ENCODE measurements at places on chromosomes 2 and 18. TPM values are rescaled to one million over a fixed set of nuclear protein-coding genes. Genes with fewer than 3 reads are reported as not detected.

LYG2 gene
- not detected for total RNA-seq

DNA sequence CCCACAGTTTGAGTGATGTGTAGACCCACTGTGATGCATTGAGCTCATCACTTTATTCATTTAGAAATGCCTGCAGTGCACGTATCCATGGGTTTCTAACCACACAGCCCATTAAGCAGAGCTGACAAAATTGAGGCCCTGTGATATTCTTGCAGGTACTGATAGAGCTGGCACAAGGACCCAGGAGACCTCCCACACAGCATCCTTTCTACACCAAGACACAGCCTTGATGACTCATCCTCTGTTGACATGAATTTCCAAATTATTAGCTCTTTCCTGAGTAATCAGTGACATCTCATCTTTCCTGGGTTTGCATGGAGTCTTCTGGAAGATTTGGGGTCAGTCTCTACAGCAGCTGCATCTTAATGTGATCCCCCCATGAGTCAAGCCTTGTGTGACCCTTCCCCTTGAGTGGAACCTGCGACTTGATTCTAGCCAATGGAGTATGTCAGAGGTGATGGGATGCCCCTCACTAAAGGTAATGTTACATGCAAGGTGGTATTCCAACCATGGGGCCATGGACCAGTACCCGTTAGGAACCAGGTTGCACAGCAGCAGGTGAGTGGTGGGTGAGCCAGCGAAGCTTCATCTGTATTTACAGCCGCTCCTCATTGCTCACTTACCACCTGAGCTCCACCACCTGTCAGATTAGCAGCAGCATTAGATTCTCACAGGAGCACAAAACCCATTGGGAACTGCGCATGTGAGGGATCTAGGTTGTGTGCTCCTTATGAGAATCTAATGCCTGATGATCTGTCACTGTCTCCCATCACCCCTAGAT, 181.1 kb upstream of the ARL4C start:
- H3K4me3 ChIP-seq = no peak overlapping the region
- no peak overlapping the region for H3K27ac ChIP-seq
- no peaks in the 10 kb centered on the region for H3K27me3 ChIP-seq
- no peak for DNase-seq
- H3K4me1 ChIP-seq = no peaks in the 10 kb centered on the region

- no peaks in the 10 kb centered on the region for H3K36me3 ChIP-seq
- no peak overlapping the region for H3K4me3 ChIP-seq
- no peak for DNase-seq
- peak overlapping the region; percentile 84 for H3K27ac ChIP-seq
- H3K4me1 ChIP-seq = peaks cover 6% of the 10 kb centered on the region
Measured at GRCh38 chr2:167140330-167140729, 252.1 kb downstream of the XIRP2 start.

GRCh38 chr18:46174342-46175041, 70.3 kb downstream of the HAUS1 start:
- peak overlapping the region; percentile 99 for H3K27ac ChIP-seq
- H3K4me3 ChIP-seq = peak overlapping the region; percentile 100
- peak; percentile 33 for DNase-seq
- H3K27me3 ChIP-seq = no peaks in the 10 kb centered on the region
- H3K4me1 ChIP-seq = peaks cover 4% of the 10 kb centered on the region

EPHA4 gene
- total RNA-seq = 28.8 TPM

DNA sequence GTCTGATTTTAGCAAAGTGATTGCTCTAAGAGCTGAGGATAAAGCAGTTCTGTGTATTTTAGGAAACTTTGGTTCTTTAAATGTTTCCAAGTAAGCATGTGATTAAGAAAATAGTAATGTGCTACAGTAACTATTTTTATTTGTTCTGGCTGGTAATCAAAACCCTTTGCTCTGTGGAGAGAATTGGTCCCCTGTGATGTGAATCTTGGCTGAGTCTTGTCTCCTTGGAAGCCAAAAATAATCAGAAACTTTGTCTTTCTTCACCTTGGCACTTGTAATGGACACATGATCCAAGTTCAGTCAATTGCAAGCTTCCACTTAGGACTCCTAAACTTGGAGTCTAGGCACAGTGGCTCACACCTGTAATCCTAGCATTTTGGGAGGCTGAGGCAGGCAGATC, 422.7 kb upstream of the CDH20 start:
- H3K4me3 ChIP-seq = no peak overlapping the region
- no peak for DNase-seq
- no peaks in the 10 kb centered on the region for H3K4me1 ChIP-seq
- no peak overlapping the region for H3K27ac ChIP-seq
- no peaks in the 10 kb centered on the region for H3K36me3 ChIP-seq

DNA sequence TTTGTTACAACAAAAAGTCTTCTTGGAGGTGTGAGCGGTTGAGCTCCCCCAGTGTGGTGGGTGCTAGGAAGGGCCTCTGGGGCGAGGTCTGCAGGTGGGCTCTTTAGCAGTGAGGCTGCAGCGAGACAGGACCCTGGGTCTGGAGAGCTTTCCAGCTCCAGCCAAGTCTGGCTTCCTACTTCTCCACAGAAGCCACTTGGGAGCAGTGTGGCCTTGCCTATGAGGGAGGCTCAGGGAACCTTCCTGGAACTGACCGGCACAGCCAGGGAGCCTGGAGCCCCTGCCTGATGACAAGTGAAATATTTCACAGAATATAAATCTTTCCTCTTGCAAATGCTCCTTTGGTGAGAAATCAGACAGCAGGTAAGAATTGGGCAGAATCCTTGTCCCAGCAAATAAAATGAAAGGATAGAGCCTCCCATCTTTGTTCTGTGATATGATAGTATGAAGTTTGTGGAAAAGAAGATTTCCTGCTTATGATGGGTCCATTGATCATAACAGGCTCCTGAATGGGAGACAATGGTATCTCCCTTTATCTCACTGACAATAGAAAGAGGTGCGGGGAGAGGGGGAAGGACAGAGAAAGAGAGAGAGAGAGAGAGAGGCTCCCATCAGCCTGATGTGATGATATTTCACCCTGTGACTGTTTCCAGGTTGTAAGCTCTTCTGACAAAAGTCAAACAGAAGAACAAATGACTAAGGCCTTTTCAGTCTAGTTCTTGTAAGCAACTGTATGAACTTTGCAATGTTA, 289.8 kb upstream of the SPRED2 start:
- no peak overlapping the region for H3K4me3 ChIP-seq
- peak; percentile 83 for DNase-seq
- H3K36me3 ChIP-seq = no peaks in the 10 kb centered on the region
- H3K4me1 ChIP-seq = peaks cover 9% of the 10 kb centered on the region
- H3K27ac ChIP-seq = no peak overlapping the region
- H3K27me3 ChIP-seq = peaks cover 4% of the 10 kb centered on the region

- H3K27me3 ChIP-seq = no peaks in the 10 kb centered on the region
- DNase-seq = no peak
- H3K27ac ChIP-seq = no peak overlapping the region
- no peak overlapping the region for H3K4me3 ChIP-seq
- no peaks in the 10 kb centered on the region for H3K36me3 ChIP-seq
Measured at GRCh38 chr2:236551471-236552211, 18.0 kb upstream of the ACKR3 start.

ACMSD gene
- 0.12 TPM for total RNA-seq

MDH1B gene
- total RNA-seq = 15.0 TPM

DNA sequence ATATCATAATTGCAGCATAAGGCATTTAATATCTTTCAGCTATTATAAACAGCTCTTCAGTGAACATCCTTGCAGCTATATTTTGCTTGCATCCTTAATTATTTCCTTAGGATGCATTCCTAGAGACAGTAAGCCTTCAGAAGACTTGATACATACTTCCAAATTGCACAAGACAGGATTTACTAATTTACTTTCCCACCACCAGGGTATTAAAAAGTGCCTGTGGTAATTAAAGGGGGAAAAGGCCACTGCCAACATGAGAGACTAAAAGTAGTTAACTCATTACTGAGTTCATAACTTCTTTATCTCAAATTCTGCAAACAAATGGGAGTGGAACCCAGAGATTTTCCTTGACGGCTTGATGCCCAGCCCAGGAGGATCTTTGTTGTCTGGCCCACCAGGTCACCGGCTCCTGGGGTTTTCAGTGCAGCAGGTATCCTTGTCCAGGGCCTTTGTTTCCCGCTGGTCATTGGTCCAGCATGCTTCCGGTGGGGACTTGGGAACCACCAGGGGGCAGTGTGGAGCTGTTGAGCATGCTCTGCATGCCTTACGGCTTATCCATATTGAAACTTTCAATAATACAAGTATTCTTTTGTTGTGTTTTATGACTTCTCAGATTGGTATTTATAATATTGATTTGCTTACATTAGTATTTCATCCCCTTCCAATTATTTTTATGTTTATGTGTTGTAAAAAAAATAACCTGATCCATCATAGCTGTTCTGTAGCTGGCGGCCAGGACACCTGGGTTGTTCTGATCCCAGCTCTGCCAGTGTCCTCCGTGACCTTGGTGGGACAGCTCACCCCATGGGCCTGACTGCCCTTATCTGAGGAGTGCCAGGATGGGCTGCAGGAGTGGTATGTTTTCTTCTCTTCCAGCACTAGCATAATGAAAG, 61.4 kb downstream of the TGOLN2 start:
- no peak overlapping the region for H3K27ac ChIP-seq
- no peaks in the 10 kb centered on the region for H3K27me3 ChIP-seq
- peaks cover 3% of the 10 kb centered on the region for H3K36me3 ChIP-seq
- H3K4me3 ChIP-seq = no peak overlapping the region
- peak; percentile 57 for DNase-seq

- no peaks in the 10 kb centered on the region for H3K36me3 ChIP-seq
- DNase-seq = no peak
- no peak overlapping the region for H3K27ac ChIP-seq
- no peak overlapping the region for H3K4me3 ChIP-seq
- H3K27me3 ChIP-seq = no peaks in the 10 kb centered on the region
- H3K4me1 ChIP-seq = no peaks in the 10 kb centered on the region
Measured at GRCh38 chr2:221553333-221553732, 18.8 kb downstream of the EPHA4 start.

DNA sequence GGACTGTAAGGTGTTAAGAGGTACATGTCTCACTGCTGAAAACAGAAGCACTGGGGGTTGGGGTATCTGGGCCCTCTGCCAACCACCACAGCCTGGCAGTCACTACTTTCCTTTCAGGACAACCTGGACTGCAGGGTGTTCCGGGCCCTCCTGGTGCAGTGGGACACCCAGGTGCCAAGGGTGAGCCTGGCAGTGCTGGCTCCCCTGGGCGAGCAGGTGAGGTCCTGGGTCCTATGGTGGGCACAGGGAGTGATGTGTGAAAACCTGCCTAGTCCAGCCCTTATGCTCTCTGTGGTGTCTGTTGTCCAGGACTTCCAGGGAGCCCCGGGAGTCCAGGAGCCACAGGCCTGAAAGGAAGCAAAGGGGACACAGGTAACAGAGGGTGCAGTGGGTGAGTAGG, 40.0 kb downstream of the MARCO start:
- DNase-seq = no peak
- no peak overlapping the region for H3K27ac ChIP-seq
- H3K27me3 ChIP-seq = no peaks in the 10 kb centered on the region
- no peaks in the 10 kb centered on the region for H3K36me3 ChIP-seq

CFAP65 gene
- total RNA-seq = 16.5 TPM

MROH2A gene
- 0.80 TPM for total RNA-seq

CRYGD gene
- total RNA-seq = not detected

SP5 gene
- total RNA-seq = 5.2 TPM

- H3K27ac ChIP-seq = no peak overlapping the region
- H3K4me3 ChIP-seq = no peak overlapping the region
- no peaks in the 10 kb centered on the region for H3K4me1 ChIP-seq
- H3K27me3 ChIP-seq = no peaks in the 10 kb centered on the region
Measured at GRCh38 chr2:167652401-167652800, 595.0 kb downstream of the STK39 start.

DNA sequence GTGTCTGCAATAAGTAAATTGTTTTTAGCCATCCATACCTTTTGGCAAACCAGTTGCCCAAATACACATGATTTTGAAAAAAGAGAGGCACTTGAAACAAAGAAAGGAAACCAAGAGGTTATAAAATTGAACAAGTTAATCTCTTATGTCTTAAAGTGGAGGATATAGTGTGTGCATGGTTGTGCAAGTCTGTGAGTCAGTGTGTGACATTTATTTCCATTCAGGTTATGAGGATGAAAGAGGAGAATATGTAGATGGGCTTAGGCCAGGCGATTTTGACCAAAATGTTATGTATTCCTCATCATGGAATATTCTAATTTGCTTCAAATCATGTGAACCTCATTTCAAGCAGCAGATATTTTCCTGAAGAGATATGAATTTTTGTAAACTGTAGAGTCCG, 123.3 kb downstream of the SETBP1 start:
- no peaks in the 10 kb centered on the region for H3K36me3 ChIP-seq
- H3K27ac ChIP-seq = no peak overlapping the region
- DNase-seq = no peak
- H3K4me3 ChIP-seq = no peak overlapping the region

- no peak overlapping the region for H3K4me3 ChIP-seq
- H3K27ac ChIP-seq = no peak overlapping the region
- H3K27me3 ChIP-seq = no peaks in the 10 kb centered on the region
- peak; percentile 89 for DNase-seq
Measured at GRCh38 chr18:76487070-76487469, 8.0 kb downstream of the ZNF516 start.

- H3K27me3 ChIP-seq = no peaks in the 10 kb centered on the region
- H3K4me1 ChIP-seq = no peaks in the 10 kb centered on the region
- no peaks in the 10 kb centered on the region for H3K36me3 ChIP-seq
Measured at GRCh38 chr2:63710732-63711131, 122.0 kb downstream of the MDH1 start.

DNA sequence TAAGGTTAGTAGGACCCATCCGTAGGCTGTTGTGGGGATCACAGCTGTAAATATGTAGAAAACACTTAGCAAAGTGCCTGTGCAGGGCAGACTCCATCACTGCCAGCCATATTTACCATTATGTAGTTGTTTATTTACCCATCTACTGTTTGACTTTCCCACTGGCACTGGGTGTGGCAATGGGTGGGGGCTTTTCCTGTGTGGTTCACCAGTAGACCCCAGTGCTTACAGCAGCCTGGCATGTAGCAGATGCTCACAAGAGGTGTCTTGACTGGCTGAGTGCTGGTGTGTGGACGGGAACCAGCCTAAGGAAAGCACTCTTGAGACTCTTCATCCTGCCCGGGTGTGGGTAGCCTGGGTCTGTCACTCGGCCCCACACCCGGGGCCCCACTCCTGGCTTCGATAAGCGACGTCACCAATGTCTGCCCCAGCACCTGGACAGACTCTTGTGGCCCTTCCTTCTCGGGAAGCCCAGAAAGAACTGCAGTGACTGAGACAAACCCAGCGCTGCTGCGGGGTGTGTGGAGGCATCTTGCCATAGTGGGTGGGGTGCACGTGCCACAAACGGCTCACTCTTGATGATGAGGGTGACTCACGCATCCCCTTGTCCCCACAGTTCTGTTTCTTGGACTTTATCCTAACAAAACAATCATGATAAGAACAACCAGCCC, 78.3 kb downstream of the HDAC4 start:
- no peak overlapping the region for H3K27ac ChIP-seq
- no peaks in the 10 kb centered on the region for H3K36me3 ChIP-seq
- H3K27me3 ChIP-seq = no peaks in the 10 kb centered on the region
- no peak overlapping the region for H3K4me3 ChIP-seq
- peak; percentile 10 for DNase-seq

SERPINB11 gene
- total RNA-seq = not detected
